ENCODE measurements at places on chromosomes 7 and 10.
A peak's percentile ranks its signal among the peaks of the same experiment; 100 is the strongest.

GRCh38 chr10:124657806-124658205 is 86.4 kb downstream of the FAM53B start:
- DNase-seq = no peak

- no peak for DNase-seq
These were observed 309.7 kb downstream of the CTNNA3 start for GRCh38 chr10:67386260-67386659.

DNA sequence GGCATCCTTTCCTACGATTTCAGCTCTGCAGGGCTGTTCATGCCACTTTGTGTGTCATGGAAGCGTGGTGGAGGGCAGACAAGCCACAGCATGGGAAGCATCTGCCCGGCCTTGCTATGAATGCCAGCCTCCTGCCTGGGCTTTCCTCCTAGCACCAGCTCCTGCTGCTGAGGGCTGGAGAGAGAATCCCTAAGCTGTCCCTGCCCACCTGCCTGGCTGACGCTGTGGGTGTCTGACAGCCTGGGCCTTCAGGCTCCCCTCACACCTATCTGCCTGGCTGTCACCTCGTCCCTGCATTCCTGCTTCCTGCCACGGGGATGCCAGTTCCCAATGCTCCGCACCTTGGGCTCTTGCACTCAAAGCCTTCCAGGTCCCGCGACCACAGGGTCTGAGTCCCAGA is 606.5 kb upstream of the MGMT start:
- no peak for DNase-seq

GRCh38 chr10:97120370-97120769 is 65.4 kb downstream of the SLIT1 start:
- no peak for DNase-seq

DNA sequence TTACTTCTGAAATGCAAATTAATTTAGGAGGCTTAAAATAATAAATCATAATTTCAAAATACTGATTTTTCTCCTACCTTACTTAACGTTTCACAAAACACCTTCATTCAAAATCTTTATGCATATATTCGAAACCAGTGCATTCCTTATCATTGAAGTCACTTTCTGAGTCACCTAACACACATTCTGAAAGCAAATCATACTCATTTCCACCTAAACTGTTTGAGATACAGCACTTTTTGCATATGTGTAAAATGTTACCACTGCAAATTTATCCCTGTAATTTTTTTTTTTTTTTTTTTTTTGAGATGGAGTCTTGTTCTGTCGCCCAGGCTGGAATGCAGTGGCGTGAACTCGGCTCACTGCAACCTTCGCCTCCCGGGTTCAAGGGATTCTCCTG is 15.7 kb downstream of the PPP3CB start:
- DNase-seq = no peak

DNA sequence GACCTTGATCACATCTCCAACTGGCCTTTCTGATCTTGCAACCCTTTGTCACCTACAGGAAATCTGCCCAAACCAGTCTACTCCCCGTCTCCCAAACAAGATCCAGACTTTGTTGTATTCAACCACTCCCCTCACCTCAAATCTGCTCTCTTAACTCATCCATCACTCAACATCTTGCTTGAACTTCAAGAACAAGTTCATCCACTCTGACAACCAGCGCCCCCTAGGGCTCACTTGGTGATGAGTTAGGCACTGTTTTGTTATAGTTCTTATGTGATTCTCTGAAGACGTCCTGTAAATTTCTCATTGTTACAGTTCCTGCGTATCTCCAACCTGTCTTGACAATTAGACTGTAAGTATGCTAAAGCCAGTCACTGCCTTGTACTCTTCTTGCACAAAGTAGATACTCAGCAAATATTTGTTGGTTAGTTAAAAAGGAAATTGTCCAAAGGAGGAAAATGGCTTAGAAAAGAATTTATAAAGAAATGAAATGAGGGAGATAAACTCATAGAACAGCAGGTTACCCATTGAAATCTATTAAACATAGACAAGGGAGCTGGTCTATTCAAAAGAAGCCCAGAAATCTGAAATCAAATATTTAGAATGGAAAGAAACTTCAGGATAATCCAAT is 5.3 kb downstream of the FRMD4A start:
- peak; percentile 10 for DNase-seq

- no peak for DNase-seq
These were observed 77.6 kb upstream of the NME8 start for GRCh38 chr7:37770838-37771237.

- DNase-seq = no peak
These were observed 65.2 kb downstream of the BMPER start for GRCh38 chr7:33970536-33970935.

- DNase-seq = no peak
These were observed 23.9 kb upstream of the CYCS start for GRCh38 chr7:25148772-25149575.

DNA sequence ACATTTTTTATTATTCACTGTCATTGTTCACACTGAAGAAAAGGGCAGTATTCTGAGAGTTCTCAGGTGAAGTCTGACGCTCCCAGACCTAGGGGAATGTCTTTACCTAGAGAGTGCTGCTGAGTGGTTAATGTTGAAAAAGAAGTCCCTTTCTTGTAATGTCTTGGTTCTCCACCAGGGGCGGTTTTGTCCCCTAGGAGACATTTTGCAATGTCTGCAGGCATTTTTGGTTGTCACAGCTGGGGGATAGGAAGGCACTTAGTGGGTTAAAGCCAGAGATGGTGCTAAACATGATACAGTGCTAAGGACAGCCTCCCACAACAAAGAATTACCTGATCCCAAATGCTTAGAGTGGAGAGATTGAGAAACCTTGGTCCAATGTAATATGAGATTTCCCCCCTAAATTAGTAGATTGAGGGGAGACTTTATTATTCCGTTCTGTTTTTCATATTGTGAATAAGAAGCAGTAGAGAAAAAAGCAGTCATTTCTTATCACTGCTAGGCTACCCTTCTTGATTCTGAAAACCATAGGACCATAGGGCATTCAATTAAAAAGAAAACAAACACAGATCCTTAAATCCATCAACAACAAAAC is 13.1 kb downstream of the UMAD1 start:
- DNase-seq = no peak

DNA sequence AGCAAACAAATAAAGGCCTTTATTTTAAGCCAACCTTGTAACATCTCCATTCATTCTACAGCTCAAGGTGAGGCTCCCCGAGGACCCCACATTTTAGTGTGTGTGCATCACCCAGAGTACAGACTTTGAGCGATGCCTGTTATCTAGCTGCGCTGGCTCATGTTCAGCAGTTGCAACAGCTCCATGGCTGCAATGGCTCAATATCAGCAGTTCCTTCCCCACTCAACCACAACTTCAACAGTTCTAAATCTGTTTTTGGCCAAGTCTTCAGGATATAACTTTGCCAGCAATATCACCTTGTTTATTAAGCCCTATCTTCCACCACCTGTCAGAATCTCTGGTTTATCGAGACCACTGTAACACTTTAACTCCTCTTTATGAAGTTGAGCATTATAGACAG is 95.8 kb downstream of the WNT2 start:
- no peak for DNase-seq

DNA sequence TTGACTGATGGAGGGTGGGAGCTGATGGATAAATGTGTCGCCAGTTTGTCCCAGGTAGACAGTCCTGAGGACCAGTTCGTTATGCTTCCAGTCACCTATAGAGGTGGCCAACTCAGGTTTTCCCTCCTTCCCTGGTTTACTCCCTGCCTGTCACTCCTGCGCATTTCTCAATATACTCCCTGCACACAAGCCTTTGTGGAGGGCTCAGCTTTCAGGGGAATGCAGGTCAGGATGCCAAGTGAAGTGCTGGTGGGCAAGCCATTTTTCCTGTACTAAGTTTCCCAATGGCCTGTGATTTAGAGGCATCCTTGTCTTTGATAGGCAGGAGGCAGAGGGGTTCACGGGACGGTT is 473.5 kb upstream of the ZMIZ1 start:
- no peak for DNase-seq

DNA sequence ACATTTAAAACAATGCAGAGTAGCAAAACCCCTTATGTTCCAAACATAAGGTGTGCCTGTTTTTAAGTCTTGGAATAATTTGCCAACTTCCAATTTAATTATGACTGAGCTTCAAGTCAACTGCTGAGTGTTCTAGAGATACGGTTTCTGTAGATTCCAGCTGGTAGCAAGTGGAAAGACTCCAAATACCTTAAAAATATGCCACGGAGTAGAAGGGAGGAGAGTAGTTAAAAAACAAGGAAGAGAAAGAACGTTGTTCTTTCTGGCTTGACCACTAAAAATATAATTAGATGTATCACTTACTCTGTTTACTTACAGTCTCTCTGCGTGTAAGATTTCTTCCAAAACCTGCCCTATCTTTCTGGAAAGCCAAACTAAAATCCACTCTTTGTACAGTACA is 24.5 kb upstream of the ABLIM1 start:
- no peak for DNase-seq

DNA sequence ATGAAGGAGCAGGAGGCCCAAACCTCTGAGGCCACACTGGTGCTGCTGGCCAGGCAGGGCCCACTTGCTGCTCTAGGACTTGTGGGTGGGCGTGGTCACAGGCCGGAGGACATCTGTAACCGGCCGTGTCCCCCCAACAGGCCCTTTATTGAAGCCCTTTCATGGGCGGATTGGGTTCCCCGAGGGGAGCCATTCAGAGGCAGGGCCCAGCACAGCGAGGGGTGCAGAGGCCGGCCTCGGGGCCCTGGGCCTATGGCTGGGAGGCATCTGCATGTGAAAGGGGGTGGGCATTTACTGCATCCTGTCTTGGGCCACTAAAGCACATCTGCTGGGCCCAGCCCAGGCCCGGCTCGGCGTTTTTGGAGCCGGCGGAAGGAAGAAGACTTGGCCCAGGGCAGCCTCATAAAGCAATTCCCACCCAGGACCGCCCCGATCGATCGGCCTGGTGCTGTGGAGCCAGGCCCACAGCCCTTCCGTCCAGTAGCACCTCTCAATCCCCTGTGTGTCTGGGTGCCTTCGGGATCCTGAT is 8.4 kb downstream of the LHPP start:
- DNase-seq = no peak

- DNase-seq = no peak
These were observed 33.7 kb downstream of the NRBF2 start for GRCh38 chr10:63166742-63167258.

GRCh38 chr10:71266147-71266917 is 52.7 kb upstream of the SLC29A3 start:
- no peak for DNase-seq

DNA sequence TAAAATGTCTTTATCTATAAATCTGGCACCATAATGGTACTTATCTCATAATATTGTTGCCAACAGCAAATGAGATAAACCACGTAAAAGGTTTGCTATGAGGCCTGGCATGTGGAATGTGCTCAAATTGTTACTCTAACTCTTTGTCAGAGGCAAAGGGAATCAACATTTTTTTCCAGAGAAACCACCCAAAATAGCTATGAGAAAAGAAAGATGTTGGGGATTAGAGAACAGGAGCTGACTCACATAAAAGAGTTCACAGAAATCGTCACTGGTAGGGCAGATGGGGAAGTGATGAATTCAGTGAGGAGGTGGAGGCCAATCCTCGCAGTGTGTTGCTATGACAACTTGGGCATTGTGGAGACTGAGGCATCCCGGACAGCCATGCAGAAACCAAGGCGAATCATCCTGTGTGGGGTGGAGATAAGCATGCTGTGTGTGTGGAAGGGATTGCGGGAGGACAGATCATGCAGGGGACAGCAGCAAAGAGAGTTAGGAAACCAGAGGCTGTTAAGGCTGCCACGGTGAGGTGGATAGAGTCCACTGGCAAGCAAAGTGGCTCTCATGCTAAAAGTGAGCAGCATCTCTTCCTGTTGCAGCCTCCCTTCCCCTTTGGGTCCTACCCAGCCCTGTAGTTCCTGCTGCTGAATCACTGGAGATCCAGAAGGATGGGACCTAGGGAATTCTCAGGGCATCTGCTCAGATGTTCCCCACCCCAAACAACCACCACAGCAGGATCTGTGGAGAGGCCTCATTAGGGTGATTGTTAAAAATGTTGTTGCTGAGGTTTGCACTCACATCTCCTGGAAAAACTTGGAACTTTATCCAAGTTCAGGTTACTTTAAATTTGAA is 103.9 kb downstream of the CUBN start:
- DNase-seq = peak; percentile 61

- DNase-seq = no peak
These were observed 2.0 kb upstream of the GATA3 start for GRCh38 chr10:8052341-8052955.

DNA sequence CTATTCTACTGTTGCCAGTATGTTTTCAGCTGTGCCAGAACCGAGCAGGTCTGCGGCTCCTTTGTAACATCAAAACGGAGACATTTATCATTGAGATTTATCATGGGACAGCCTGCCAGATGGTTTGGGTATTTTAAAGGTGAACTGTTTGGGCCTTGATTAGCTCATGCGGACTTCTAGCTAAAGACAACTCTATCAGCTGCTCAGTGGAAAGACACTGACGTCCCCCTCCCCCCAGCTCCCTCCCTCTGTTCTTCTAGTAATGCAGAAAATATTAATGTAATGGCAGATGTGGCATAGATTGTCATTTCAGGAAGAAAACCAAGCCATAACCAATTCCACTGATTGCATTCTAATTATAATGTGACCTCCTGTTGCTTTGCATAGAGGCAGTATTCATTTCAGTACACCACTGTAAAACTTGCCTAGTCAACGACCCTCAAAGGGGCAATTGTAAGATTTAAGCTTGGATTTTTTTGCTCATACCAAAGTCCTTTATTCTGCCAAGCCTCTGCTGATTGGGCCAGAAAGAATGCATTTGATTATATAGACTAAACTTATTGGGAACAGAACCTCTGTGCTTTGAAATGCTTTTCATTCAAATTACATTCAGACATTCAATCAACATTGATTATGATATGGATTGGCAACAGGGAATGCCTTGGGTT is 966.8 kb downstream of the LRMDA start:
- no peak for DNase-seq

GRCh38 chr10:101763141-101763846 is 12.6 kb downstream of the FGF8 start:
- no peak for DNase-seq
